ENCODE measurements at places on chromosomes 6 and 20.

- DNase-seq = no peak
Observed at GRCh38 chr6:17907406-17908229, 79.8 kb downstream of the KIF13A start.

DNA sequence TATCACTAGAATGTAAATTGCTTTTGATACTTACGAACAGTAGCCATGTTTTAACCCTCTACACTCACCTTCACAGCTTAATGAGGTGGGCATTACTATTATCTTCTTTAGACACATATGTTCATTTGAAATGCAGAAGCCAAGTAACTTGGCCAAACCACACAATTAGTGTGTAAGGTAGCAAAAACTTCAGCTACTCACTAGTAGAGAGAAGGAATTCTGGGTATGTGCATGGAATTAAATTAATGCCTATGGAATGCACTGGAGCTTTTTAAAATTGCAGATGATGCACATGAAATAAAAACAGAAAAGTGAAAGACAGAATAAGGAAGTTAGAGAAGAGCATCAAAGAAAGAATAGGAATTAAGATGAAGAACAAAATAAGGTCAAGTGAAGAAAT, 494.0 kb downstream of the ADGRB3 start:
- no peak for DNase-seq

DNA sequence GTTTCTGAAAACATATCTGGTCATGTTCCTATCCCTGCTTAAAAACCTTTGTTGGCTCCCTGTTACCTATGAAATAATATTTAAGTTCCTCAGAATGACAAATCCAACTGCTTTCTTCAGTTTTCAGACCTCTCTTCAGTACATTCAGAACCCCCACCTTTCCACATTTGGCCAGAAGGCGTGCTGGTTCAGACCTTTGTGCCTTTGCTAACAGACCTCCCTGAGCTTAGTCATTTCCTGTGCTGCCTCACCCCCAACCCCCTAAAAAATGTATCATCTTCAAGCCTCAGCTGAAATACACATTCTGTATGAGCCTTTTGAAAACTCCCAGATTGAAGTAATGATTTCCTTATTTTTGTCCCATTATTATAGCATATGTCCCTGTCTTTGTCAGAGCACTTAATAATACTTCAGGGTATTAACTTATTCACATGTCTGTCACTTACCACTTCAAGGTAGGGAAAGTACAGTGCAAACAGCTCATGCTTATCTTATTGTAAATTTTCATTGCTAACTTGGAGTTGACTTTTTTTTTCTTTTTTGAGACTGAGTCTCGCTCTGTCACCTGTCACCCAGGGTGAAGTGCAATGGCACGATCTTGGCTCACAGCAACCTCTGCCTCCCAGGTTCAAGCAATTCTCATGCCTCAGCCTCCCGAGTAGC, 19.7 kb downstream of the FAM217A start:
- DNase-seq = no peak

- DNase-seq = no peak
Observed at GRCh38 chr20:61030130-61030529, 221.9 kb upstream of the CDH4 start.

- no peak for DNase-seq
Observed at GRCh38 chr6:148770408-148771211, 23.8 kb downstream of the UST start.

DNA sequence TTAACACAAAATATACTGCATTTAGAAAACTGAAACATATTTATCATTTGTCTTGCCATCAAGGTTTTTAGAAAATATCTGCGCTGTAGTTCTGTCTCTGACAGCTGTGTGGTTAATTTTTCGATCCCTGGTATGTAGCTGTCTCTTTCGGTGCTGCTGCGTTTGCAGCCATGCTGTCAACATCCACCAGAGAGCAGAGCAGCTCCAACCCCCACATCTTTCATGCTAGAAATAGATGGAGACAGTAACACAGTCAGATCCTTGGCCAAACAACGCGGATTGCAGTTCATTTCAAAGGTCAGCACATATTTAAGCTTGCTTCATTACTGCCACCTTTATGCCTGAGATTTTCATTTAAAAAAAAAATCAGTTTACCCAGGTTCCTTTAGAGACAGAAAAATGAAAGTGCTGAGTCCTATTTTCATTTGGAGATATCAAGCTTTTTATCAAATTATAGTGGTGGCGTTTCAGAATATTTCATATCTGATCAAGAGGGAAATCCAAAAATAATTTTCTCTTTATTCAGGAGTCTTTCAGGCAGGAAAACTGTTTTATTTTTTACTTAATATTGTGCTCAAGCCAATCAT, 157.7 kb upstream of the MMS22L start:
- DNase-seq = no peak

DNA sequence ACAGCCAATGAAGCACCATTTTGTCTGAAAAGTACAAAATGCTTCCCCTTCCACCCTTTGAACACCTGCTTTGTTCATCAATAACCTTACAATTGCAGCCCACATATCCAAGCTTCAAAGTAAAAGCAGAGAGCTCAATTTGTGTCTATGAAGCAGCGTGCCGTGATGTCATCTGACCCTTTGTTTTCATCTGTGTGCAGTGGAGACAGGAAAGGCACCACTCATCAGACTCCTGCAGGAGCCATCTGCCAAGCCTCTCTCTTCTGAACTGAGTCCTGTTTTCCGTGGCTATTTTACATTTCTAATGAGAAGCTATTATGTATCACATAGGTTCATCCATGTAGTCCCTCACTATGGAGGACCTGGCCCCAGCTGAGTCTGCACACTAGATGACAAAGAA, 7.5 kb upstream of the LY86 start:
- DNase-seq = no peak

DNA sequence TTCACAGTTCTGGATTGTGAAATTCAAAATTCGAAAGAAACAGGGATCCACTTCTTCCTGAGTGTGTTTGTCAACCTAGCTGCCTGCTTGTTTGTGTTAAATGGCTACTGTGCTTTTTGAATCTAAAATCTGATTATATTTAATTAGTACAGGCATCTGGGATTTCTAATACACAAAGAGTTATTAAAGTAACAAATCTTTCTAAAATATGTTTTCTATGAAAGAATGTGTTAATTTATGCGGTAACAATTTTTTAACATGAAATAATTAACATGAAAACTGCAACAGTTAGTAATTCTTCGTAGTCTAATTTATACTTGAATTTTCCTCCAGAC, 81.2 kb upstream of the TRAF3IP2 start:
- DNase-seq = no peak

- no peak for DNase-seq
Observed at GRCh38 chr6:53513519-53513966, 31.4 kb downstream of the GCLC start.

GRCh38 chr6:9938801-9939200, 476.1 kb downstream of the TFAP2A start:
- DNase-seq = no peak

GRCh38 chr6:74166849-74167248, 470.8 kb downstream of the CD109 start:
- DNase-seq = no peak

Measured in right kidney (tissue), 9 donors.